ENCODE measurements at places on chromosomes 5 and 9.

DNA sequence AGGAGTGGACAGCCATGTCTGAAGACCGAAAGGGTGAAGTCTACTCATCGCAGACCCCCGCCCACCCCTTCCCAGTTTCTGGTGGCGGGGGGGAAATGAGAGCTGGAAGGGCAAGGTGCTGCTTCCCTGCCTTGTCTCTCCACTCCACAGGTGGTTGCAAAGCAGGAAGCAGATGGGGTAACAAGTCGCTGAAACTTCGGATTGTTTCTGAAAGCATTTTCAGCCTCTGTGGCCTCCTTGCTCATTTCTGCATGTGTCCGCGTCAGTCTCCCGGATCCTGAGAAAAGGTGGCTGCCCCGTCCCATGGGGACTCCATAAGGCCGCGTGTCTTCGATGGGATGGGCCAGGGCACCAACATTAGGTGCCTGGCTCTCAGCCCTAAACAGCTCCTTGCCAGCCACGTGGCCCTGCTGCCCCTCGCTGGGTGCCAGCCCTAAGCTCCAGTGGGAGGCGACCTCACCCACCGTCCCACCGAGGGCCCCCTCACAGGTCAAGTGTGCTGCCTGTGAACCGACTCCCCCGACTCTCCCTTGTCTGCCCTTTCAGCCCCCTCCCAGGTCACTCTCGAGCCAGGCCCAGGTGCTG is 971 bp downstream of the PHYKPL start:
- DNase-seq, result no peak

DNA sequence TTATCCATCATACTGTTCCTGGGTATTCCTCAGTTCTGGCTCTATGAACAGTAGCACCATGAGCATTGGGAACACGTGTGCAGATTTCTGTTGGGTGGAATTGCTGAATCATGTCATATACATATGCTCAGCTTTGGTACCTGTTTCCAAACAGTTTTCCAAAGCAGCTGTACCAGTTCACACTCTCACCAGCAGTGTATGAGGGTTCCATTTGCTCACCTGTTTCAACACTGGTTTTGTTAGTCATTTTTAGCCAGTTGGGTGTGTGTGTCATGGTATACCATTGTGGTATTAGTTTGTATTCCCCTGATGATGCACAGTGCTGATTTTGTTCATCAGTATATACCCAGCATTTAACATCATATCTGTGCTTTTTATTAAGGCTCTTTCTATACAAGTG is 56.7 kb upstream of the ECM2 start:
- no peak for DNase-seq

DNA sequence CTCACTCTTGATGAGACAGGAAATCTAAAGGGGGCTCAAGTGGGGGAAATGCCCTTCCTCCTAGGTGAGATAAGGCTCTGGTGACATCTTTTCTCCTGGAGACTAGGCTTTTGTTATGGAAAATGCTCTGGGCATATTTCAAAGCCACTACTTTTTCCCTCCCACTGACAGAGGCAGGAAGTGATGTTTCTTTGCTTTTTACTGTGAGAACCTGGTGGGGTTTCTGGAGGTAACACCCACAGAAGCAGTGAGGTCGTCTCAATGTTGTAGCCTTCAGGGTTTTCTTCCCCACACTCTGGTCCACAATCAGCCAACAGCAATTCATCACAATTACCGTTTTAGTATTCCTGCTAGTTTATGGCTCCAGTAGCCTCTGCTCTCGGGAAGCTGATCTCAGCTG is 41.4 kb upstream of the FAM240B start:
- DNase-seq, result no peak

DNA sequence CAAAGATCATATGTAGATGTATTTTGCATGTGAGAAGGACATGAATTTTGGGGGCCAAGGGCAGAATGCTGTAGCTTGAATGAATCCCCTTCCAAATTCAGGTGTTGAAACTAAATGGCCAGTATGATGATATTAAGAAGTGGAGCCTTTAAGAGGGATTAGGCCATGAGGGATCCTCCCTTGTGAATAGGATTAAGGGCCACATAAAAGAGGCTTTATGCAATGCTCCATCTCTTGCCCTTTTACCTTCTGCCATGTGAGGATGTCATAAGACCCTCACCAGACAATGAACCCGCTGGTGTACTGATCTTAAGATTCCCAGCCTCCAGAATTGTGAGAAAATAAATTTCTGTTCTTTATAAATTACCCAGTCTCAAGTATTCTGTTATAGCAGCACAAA is 206.1 kb downstream of the YTHDC2 start:
- no peak for DNase-seq

- DNase-seq, result peak; percentile 69
Measured at GRCh38 chr5:15943487-15943886, 236.1 kb downstream of the MARCHF11 start.

GRCh38 chr9:134808447-134808792 is 72.2 kb upstream of the FCN2 start:
- DNase-seq, result no peak

DNA sequence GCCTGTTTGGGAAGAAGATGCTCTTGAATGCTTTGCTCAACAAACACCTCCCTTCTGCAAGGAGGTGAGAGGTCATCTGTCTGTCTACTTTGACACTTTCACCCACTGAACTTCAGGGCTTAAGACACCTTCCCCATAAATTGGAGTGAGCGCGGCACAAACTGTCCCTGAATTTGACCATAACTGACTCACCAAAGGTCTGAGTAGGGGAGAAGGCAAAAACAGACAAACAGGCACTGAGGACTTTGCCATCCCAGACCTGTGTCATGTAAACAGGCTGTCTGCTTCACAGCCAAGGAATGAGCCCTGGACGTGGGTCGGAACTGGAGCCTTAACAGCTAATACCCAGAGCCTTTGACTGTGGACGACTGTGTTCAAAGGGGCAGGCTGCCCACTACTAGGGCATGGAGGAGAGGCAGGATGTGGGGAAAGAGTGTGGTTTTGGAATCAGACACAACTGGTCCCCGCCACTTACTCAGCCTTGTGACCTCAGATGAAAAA is 320.9 kb upstream of the KLF4 start:
- DNase-seq, result no peak

Data from fibroblast of upper back skin (primary cell).